Foreskin fibroblast (primary cell): ENCODE measurements at places on chromosomes 5 and 9.

DNA sequence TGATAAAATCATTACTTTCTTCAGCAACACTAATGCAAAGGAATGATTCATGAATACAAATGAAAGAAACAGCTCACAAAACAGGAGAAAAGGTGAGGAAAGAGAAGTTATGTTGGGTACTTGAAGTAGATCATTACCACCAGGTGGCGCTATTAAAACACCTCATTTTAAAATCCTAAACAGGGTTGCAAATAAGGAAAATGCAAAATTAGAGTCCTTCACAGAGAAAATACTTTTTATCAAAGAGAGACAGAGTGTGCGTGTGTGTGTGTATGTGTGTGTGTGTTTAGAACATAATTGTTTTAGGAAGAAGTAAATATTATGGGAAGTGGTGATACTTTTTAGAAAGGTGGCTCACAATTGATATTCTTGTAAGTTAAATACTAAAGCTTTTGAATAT is 49.5 kb upstream of the CD180 start:
- DNase-seq, result peak; percentile 90

- DNase-seq, result peak; percentile 92
These were observed 140.9 kb downstream of the NR3C1 start for GRCh38 chr5:143262393-143263174.

DNA sequence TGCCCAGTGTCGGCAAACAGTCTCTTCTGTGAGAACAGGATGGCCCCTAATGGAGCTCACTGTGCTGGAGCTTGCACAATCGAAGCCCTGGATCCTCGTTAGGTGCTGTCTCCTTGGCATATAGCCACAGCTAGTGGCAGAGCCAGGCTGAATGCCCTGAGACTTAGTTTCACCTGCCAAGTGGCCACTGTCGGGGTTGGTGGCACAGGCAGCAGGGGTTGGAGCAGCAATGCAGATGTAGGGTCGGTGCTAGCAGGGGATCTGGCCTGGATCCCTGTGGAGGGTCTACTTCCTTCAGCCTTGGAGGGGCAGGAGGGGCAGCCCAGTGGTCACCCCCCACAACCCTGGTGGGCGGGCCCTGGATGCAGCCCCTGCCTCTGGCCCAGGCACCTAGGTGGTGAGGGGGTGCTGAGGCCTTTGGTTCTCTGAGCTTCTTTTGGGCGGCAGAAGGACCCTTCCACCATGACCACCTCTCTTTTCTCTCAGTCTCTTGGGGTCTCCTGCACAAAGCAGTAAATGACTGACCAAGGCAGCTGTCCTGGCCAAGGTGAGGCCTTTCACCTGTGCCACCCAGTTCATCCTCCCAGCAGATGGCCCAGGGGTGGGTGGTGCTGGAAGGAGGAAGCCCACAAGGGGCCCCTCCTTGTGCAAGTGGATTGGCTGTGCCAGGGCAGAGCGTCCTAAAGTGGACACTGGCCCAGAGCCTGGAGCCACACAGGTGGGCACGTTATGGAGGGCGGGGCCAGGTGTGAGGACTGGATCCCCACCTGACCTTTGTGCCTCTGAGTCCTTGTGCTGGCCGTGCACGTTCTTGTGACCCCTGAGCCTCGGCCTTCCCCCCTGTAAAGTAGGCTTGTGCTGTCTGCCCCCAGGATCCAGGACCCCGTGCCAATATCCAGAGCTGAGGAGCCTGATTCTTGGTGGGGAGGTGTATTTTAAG is 44.8 kb downstream of the PHF2 start:
- DNase-seq, result no peak

- DNase-seq, result no peak
These were observed 71.3 kb upstream of the HTR4 start for GRCh38 chr5:148725675-148726074.
